GM23248 (cell line): ENCODE measurements at places on chromosomes 7 and 10. TPM values are rescaled to one million over a fixed set of nuclear protein-coding genes. Genes with fewer than 3 reads are reported as not detected.
A peak's percentile ranks its signal among the peaks of the same experiment; 100 is the strongest.

DNA sequence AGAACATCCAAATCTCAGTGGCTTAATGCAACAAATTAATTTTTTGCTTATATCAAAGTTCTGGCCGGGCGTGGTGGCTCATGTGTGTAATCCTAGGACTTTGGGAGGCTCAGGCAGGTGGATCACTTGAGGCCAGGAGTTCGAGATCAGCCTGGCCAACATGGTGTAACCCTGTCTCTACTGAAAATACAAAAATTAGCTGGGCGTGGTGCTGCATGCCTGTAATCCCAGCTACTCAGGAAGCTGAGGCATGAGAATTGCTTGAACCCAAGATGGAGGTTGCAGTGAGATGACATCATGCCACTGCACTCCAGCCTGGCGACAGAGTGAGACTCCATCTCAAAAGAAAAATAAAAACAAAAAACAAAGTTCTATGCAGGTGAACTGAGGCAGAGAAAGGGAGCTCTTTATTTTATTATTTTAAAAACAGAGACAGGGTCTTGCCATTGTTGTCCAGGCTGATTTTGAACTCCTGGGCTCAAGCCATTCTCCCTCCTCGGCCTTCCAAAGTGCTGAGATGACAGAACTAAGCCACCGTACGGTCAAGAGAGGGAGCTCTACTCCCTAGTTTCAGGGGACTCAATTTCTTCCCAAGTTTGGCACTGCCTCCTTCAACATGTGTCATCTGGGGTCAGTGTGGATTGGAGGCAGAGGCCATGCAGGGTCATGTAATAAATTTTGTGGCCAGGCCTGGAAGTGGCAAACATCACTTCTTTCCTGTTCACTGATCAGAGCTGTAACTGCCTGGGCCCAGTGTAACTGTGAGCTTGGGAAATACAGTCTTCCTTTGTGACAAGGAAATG lies 2.4 kb downstream of the ADCK2 start:
- DNase-seq, result peak; percentile 74
- no peaks in the 10 kb centered on the region for H3K27me3 ChIP-seq
- no peaks in the 10 kb centered on the region for H3K36me3 ChIP-seq

The TMEM176A gene
- not detected in 2 replicates for total RNA-seq

DNA sequence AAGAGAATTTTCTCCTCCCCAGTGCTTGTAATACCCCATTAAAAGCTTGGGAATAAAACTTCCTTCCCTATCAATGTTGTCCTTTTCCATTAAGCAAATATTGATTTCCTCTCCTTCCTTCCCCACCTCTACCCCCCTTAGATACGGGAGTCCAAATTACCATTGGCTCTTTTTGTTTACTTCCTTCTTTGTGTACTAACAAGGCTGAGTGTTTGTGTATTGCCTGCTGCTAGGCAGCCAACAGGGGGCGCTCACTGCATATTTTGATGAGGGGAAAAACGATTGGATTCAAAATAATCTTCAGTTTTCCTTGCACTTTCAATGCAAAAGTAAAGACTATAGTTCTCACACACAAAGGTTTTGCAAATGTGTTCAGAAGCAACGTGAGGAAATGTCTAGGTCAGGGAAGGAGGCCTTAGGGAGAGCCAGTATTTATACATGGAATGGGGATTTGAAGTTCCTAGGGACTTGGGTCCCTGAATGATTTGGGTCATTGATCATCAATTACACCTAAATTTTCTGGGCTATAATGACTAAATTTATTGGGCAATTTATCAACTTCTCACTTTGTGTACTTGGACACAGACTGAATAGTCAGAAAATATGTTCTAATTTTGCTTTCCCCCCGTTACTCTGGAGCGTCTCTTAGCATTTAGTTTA lies 23.6 kb upstream of the VPS41 start:
- H3K4me3 ChIP-seq, result no peak overlapping the region
- no peaks in the 10 kb centered on the region for H3K27me3 ChIP-seq
- DNase-seq, result peak; percentile 64
- H3K4me1 ChIP-seq, result peaks cover 5% of the 10 kb centered on the region; the same call in 1 of the 2 replicates
- no peak overlapping the region for H3K27ac ChIP-seq

DNA sequence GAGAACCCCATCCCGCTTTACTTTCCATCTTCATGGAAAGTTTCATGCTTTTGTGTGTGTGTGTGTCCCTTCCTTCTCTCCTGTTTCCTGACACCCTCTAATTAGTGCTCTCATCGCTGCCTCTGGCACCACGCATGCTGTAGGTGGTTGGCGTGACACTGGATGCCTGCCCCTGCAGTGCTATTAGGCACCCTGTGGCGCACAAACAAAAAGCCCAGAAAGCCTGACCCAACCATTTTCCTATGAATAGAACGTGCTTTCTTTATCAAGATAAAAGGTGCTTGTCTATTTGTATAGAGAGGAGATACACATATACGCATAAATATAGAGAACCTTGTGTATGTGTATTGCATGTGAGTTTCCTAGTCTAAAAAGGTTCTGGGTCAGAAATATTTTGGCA lies 120.8 kb upstream of the CDCA7L start:
- no peaks in the 10 kb centered on the region for H3K36me3 ChIP-seq
- no peaks in the 10 kb centered on the region for H3K4me1 ChIP-seq
- H3K27me3 ChIP-seq, result peaks cover 8% of the 10 kb centered on the region; the same call in 1 of the 2 replicates
- no peak for DNase-seq
- H3K27ac ChIP-seq, result no peak overlapping the region

- no peak overlapping the region for H3K4me3 ChIP-seq
- DNase-seq, result no peak
- 0 out of 2 replicates have a peak, but pooled peaks cover 5% of the 10 kb centered on the region for H3K36me3 ChIP-seq
- H3K4me1 ChIP-seq, result peaks cover 35% of the 10 kb centered on the region
Measured at GRCh38 chr10:110068780-110069179, 61.0 kb downstream of the ADD3 start.

DNA sequence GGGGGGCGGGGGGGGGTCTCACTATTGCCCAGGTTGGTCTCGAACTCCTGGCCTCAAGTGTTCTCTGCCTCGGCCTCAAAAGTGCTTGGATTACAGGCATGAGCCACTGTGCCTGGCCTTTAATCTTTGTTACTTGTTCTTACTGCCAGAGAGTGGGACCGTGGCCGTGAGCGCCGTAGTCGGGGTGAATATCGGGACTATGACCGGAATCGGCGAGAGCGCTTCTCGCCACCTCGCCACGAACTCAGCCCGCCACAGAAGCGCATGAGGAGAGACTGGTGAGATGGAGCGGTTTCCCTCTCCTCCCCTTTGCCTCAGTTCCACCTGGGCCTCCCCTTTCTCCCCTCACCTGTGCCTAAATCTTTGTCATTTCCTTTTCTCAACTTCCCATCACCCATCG lies 6.2 kb downstream of the SRRT start:
- H3K4me1 ChIP-seq, result peaks cover 13% of the 10 kb centered on the region
- H3K27me3 ChIP-seq, result no peaks in the 10 kb centered on the region
- H3K27ac ChIP-seq, result no peak overlapping the region
- peaks cover 51% of the 10 kb centered on the region; the same call in 1 of the 2 replicates for H3K36me3 ChIP-seq

DNA sequence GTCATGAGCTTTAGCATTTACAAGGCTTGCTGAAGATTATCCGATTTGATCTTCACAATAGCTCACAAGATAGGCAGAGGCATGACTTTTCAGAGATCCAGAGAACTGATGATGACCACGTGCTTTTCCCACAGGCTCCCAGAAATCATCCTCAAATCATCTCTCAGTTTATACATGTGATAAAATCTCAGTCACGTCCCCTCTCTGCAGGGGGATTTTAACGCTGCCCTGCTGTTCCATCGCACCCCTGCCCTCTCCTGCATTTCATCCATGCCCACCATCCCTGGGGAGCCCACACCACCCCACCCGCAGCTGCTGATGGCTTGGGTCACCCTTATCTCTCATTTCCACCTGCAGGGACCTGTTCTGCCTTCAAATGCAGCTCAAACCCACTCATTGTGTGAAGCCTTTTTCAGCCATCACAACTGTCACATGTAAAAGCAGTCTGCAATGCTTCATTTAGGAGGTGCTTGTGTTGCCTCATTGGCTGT lies 141.8 kb downstream of the DIP2C start:
- no peak overlapping the region for H3K4me3 ChIP-seq
- no peaks in the 10 kb centered on the region for H3K4me1 ChIP-seq
- no peaks in the 10 kb centered on the region for H3K36me3 ChIP-seq
- no peaks in the 10 kb centered on the region for H3K27me3 ChIP-seq
- no peak for DNase-seq

The NODAL gene
- total RNA-seq, result not detected in 2 replicates

DNA sequence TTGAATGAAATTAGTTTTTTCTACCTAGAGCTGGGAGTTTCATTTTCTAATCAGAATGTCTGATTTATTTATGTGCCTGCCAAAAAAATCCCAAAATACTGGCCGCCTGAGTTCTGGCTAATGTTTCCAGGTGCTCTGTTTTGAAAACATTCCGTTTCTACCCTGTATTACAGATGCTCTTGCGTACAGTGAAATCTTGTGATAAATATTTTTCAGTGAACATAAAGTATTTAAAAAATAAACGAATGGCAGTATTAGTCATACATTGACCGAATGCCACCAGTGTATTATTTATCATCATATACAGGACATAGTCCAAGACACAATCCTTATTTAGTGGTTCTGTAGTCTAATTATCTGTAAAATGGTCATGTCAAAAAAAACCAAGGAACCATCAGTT lies 102.8 kb downstream of the KAT6B start:
- H3K4me1 ChIP-seq, result peaks cover 47% of the 10 kb centered on the region
- H3K27ac ChIP-seq, result peak overlapping the region; percentile 87
- no peaks in the 10 kb centered on the region for H3K36me3 ChIP-seq
- no peaks in the 10 kb centered on the region for H3K27me3 ChIP-seq
- peak overlapping the region; percentile 50 for H3K4me3 ChIP-seq
- DNase-seq, result peak; percentile 63

GRCh38 chr10:22682237-22683139 lies 31.9 kb downstream of the PIP4K2A start:
- no peak overlapping the region for H3K4me3 ChIP-seq
- peak overlapping the region; percentile 84 for H3K27ac ChIP-seq
- peak; percentile 62 for DNase-seq
- peaks cover 45% of the 10 kb centered on the region for H3K4me1 ChIP-seq
- no peaks in the 10 kb centered on the region for H3K36me3 ChIP-seq

- H3K36me3 ChIP-seq, result no peaks in the 10 kb centered on the region
- peak overlapping the region; percentile 100 for H3K27ac ChIP-seq
- H3K4me1 ChIP-seq, result peaks cover 40% of the 10 kb centered on the region
- H3K27me3 ChIP-seq, result no peaks in the 10 kb centered on the region
- DNase-seq, result no peak
Measured at GRCh38 chr10:37856881-37857286, 526 bp downstream of the ZNF248 start.

DNA sequence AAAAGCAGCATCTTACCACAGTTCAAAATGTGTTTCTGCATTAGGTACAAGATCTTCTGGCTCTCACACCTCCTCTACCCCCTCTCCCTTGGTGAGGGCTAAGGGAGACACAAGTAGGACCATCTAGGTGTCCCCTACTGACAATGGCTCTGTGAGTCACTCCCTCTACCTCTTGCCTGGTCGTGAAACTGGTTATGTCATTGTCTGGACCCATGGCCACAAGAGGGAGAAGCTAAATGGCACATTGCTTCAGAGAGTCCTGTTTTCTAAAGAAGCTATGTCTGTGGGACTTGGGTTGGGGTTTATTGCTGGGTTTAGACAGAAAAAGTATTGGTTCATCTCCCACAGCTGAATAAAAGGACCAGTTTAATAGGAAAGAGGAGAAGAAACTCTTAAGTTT lies 4.0 kb upstream of the PLXNA4 start:
- no peak overlapping the region for H3K4me3 ChIP-seq
- peak; percentile 27 for DNase-seq
- H3K36me3 ChIP-seq, result no peaks in the 10 kb centered on the region
- peaks cover 32% of the 10 kb centered on the region for H3K27me3 ChIP-seq
- no peaks in the 10 kb centered on the region for H3K4me1 ChIP-seq

- no peak for DNase-seq
- no peak overlapping the region for H3K27ac ChIP-seq
Measured at GRCh38 chr7:5309146-5309545, 26.4 kb downstream of the SLC29A4 start.

GRCh38 chr10:49387071-49387470 lies 8.8 kb downstream of the DRGX start:
- H3K27me3 ChIP-seq, result peaks cover 32% of the 10 kb centered on the region
- peak overlapping the region; percentile 51 for H3K27ac ChIP-seq
- no peaks in the 10 kb centered on the region for H3K36me3 ChIP-seq
- peaks cover 6% of the 10 kb centered on the region for H3K4me1 ChIP-seq
- peak; percentile 97 for DNase-seq
